Mammary epithelial cell (primary cell): ENCODE measurements at places on chromosomes 7 and 10. TPM values are rescaled to one million over a fixed set of nuclear protein-coding genes. Genes with fewer than 3 reads are reported as not detected.

Gene LIPF
- total RNA-seq = not detected

Gene PAPOLB
- total RNA-seq = not detected in 2 replicates

Gene MLXIPL
- not detected for total RNA-seq

Gene CTAGE4
- 8.0 TPM for total RNA-seq

Gene AP1S1
- 102 TPM for total RNA-seq

- DNase-seq = peak; percentile 77
Observed at GRCh38 chr7:96303105-96303685, 18.7 kb downstream of the SLC25A13 start.

GRCh38 chr10:21265622-21266021, 259.9 kb downstream of the SKIDA1 start:
- DNase-seq = peak; percentile 83

GRCh38 chr7:30474485-30474884, 4.1 kb downstream of the NOD1 start:
- no peak for DNase-seq

GRCh38 chr7:151431768-151432311, 8.1 kb downstream of the CRYGN start:
- DNase-seq = no peak

DNA sequence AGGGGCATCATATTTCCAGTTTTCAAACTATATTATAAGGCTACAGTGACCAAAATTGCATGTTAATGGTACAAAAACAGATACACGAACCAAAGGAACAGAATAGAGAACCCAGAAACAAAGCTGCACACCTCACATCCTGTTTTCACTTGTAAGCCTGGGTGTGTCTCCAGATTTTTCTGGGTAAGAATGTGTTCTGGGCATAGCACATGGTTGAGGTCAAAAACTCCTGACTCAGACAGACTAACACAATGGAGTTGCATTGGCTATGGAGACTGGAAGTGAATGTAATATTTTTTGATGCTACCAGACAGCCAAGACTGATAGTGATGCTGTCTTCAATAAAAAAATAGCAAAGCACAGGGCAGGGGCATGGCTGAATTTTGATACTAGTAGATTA, 1175.2 kb downstream of the NXPH1 start:
- DNase-seq = no peak

GRCh38 chr7:54788664-54789063, 29.7 kb upstream of the SEC61G start:
- DNase-seq = peak; percentile 87

DNA sequence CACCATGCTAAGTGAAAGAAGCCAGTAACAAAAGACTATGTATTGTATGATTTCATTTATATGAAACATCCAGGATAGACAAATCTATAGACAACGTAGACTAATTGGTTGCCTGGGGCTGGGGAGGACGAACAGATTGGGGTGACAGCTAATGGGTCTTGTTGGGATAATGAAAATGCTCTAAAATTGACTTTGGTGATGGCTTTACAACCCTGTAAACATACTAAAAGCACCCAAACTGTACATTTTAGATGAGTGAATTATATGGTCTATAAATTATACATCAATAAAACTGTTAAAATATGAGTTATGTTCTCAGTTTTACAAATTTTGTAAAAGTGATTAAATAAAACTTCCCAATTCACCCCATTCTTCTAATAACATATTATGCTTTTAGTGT, 261.5 kb downstream of the ELMO1 start:
- DNase-seq = no peak

DNA sequence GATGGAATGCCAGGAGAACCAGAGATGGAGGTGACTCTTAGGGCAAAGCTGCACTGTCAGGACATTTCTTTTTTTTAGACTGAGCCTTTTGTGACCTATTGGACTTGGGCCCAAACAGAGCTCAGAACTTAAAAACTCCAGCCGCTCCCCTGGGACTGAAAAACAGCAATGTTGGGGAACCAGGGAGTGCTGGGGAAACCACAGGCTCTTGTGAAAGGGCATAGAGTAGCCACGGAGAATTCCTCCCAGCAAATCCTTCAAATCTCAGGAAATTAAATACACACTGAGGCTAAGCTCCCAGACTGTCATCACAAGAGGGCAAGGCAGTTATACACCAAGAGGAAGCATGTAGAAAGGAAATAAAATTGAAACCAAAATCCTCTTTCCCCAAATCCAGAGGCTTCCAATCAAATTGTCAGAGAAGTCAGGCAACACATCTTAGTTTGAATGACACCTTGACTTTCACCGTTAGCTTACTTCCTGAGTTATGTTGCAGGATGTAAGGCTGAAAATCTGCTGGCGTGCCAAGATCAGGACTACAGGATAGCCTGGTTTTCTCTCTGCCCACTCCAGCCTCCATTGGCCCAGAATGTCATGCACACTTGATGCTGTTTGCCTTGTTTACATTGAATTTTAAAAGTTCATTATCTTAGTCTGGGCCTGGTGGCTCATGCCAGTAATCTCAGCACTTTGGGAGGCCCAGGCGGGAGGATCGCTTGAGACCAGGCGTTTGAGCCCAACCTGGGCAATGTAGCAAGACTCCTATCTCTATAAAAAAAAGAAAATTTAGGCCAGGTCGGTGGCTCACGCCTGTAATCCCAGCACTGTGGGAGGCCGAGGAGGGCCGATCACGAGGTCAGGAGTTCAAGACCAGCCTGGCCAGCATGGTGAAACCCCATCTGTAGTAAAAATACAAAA, 2.6 kb upstream of the RFC2 start:
- DNase-seq = no peak

DNA sequence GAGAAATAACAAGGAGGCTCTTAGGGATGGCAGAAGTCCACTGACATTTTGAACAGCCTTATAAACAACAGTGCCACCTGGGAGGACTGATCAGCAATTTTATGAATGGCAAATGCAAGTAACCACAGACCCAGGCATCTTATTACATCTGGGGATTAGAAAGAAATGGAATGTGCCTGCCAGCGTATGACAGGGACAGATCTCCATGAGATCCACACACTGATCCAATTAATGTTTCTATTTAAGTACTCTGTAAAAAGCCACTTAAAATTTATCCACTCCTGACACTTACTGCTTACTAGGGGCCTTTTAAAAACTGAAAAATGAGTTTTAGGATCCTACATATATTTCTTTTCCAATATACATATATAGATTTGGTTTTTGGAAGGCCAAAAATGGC, 28.6 kb downstream of the PARD3 start:
- no peak for DNase-seq
